Stimulated activated naive CD4-positive, alpha-beta T cell (primary cell): ENCODE measurements at places on chromosomes 2 and 18.
A peak's percentile ranks its signal among the peaks of the same experiment; 100 is the strongest.

DNA sequence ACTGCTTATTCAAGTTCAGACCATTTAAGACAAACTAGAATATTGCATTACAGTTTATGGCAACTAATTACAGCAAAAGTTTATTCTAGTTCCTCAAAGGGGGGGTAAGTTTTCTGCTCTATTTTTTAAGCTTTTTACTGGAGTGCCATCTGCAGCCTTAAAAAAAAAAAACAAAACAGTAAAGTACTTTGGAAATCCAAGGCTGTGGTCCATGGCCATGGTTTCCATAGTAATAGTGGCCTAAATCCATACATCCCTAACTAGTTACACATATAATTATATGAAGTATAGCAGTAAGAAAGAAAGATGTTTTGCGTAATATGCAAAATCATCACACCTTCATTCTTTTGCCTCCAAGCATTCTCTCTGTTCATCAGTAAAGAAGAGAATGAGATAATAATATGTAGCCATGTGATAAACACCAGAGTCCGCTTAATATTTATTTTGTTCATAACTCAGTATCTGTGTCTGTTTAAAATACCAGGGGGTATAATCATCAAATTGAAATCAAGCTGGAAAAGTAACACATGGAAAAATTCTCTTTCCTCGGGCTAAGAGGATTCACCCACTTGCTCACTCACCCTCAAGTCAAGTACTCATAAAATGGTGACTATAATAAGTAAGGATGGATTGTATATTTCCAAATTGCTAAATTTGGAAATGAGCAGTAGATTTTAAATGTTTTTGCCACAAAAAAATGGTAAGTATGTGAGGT, 301.1 kb upstream of the RND3 start:
- DNase-seq, result no peak

DNA sequence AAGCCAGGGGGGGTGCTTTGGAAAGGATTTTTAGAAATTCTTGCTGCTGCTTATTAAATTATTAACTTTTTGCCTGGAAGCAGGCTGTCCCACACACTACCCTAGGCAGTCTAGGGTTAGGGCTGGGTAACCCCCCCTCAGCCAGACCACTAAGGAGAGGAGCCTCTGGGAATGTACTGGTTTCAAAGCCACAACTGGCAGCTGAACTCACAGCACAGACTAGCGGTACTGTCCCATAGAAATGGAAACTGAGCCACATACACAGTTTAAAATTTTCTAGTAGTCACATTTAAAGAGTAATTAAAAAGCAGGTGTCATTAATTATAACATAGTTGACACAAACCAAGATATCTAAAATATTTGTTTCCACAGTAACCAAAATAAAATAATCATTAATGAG, 50.1 kb downstream of the SPRED2 start:
- DNase-seq, result no peak

- DNase-seq, result no peak
These were observed 47.2 kb downstream of the C1QL2 start for GRCh38 chr2:119111115-119111975.

DNA sequence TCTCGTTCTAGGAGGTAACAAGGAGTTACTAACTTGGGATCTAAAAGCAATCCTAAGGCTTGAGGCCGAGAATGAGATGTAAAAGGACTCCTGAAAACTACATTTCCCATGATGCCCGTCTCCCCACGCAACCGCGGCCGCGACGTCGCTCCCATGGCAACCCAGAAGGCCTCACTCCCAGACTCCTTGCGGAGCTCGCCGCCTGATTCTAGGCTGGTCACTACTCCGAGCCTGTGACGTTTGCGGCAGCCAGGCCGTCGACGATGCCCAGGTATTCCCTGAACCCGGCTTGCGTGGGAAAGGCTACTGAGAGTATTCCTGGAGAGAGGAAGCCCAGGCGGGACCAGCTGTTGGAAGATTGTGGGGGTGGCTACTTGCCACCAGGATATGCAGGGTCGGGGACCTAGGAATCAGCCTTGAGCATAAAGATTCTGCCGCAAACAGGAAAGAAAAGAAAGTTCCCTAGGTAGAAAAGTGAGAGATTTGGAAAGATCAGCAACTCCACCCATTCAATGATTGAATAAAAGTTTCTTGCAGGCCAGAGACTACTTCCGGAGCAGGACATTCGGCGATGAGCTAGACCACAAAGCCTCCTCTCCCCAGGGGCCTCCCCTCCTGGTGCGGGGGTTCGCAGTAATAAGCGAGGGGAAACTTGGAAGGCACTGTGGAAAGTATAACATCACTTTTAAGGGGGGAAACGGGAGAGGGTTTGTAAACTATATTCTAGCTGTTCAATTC, at the start of gene DYNC2LI1:
Gene DYNC2LI1, plus strand, starts transcription at position 164 of the 738 bp plus-strand sequence. Its CDS starts 100 bp downstream, at position 264.
- DNase-seq, result peak; percentile 50

DNA sequence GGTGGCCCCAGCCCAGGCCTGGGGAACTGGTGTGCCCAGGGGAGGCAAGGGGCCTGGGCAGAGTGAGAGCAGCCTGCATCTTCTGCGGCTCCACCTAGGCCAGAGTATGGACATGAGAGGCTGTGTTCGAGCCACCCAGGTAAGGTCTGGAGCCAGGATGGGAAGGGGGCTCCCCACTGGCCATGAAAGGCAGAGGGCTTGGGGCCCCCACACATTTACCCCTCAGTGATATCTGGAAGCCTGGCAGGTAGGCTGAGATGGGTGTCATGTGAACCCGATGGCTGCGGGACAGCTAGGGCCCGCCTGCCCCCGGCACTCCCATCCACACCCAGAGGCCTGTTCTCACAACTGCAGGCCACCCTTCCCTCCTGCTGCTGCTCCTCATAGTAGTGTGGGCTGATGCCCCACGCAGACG, 13.2 kb downstream of the ADRA2B start:
- DNase-seq, result no peak

DNA sequence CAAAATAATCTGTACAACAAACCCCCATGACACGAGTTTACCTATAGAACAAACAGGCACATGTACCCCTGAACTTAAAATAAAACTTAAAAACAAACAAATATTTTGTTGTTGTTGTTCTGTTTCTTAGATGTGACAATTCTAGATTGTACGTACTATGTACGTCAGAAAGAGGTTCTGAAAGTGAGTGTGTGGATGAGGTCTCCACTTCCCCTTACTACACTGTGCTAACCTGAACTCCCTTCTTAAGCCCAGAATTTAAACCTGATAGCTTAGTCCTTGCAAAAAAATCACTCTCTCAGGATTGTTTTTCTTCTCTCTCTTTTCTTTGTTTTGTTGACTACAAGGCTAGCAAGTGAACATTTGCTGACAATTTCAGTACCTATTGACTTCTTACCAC, 581.6 kb downstream of the LRRTM4 start:
- DNase-seq, result no peak

DNA sequence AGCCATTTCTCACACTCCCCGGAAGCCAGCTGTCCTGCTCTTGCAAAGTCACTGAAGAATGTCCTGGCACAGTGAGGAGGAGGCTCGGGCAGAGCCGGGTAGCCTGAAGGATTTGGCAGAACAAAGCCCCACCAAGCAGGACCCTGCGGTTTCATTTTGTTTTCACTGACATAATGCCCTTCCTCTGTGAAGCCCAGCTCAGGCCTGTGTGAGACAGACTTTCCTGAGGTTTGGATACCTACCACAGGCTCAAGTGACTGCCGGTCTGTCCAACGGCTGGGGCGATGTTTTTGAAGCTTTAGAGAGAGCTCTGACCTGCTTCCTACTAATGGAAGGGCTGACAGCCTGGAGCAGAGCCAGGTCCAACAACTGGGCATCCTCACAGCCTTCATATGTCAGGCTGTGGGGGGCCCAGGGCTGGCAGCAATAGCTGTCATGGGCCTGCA, 99.8 kb upstream of the FZD7 start:
- no peak for DNase-seq

DNA sequence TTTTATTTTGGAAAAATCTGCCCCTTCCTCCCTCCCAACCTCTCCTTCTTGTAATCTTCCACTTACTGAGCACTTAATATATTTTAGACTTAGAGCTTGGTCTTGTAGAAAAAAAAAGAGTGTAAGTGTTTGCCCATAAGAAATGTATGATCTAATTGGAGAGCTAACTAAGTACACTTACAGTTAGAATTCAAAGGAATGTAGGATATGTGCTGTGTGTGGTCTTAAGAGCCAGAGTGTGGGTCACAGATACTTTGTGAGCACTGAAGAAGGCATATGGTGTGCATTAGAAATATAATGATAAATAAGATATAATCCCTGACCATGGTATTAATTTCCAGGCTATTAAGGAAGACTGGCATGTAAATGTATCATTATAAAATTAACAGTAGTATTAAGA, 91.8 kb upstream of the ZNF521 start:
- no peak for DNase-seq
